ENCODE measurements at places on chromosomes 3 and 15.

- H3K4me3 ChIP-seq = no peak overlapping the region
- peaks cover 7% of the 10 kb centered on the region for H3K27me3 ChIP-seq
- no peak for DNase-seq
- no peaks in the 10 kb centered on the region for H3K36me3 ChIP-seq
- H3K27ac ChIP-seq = no peak overlapping the region
Measured at GRCh38 chr3:171935261-171936123, 92.3 kb downstream of the TMEM212 start.

DNA sequence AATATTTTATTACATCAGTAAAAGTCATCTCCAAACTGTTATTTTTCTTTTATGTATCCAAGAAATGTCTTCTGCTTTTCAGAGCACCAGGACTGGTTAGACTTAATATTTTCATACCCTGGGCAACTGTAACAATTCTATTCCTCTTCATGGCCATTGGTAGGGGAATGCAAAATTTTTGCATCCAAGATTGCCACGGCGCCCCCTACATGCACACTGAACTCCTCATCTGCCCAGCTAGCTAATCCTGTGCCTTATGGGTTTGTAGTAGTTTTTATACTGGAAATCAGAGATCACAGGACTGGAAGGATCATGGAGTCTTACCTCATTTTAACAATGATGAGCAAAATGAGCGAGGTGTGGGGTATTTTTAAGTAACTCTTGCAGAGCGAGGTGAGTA is 74.2 kb downstream of the CRTC3 start:
- no peak for DNase-seq
- H3K27me3 ChIP-seq = no peaks in the 10 kb centered on the region
- H3K4me1 ChIP-seq = peaks cover 8% of the 10 kb centered on the region
- H3K27ac ChIP-seq = no peak overlapping the region
- no peak overlapping the region for H3K4me3 ChIP-seq
- H3K36me3 ChIP-seq = peaks cover 5% of the 10 kb centered on the region

DNA sequence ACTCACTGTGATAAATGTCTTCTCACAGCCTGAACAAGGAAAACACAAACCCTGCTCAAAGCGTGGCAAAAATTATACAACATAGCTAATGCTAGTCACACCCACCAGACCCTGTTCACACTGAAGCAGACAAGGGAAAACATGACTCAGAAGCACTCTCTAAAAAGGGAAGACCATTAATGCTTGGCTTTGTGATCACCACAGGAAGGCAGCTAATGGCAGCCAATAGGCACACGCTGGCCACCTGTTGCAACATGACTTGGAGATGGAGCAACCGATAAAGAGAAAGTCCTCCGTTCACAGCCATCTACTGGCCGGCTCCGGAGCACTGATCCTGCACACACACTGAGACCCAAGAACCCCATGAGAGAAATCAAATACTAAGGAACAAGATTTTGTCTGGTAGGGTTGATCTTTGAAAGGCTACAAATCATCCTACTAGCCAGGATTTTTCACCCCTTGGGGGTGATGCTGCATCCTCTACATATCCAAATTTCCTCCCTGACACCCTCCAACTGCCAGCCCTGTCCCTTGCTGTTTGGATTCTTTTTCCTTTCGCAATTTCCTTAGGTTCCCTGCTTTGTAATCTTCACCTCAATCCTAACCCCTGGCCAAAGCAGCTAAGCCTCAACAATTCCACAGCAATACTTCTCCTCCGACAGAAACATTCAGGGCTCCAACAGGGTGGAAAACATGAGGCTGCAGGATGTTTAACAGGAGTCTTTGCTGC is 3.2 kb downstream of the ZXDC start:
- H3K4me1 ChIP-seq = peaks cover 58% of the 10 kb centered on the region
- H3K36me3 ChIP-seq = peaks cover 17% of the 10 kb centered on the region
- H3K4me3 ChIP-seq = peak overlapping the region; percentile 70
- peak overlapping the region; percentile 10 for H3K27ac ChIP-seq
- H3K27me3 ChIP-seq = no peaks in the 10 kb centered on the region
- DNase-seq = peak; percentile 71

DNA sequence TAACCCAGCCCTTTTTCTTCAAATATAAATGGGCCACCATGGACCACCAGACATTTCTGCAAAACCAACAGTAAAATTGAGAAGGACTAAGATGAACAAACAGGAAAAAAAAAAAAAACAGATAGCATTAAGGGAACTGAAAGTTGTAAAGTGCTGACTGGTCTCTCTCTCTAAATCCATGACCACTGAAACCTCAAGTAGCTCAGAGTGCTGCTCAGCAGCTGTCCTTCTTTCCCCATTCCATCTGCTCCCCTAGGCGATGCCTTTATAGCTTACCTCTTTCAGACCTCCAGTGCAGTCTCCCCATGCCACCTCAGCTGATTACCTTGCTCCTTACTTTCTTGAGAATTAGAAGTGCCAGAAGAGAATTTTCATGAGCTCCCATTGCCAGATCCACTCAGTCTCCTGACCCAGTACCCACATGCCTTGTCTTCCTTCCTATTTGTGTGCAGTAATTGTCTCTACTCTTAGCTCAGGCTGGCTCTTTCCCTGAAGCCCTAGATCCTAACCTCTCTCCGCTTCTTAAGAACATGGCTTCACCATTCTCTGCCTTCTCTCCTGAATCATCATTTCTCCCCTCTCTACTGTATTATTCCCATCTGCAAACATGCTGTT is 23.9 kb upstream of the XIRP1 start:
- H3K27me3 ChIP-seq = no peaks in the 10 kb centered on the region
- peak overlapping the region; percentile 40 for H3K4me3 ChIP-seq
- no peak overlapping the region for H3K27ac ChIP-seq
- H3K36me3 ChIP-seq = no peaks in the 10 kb centered on the region
- DNase-seq = no peak

GRCh38 chr3:59872128-59872527 is 822.3 kb upstream of the CFAP20DC start:
- no peak overlapping the region for H3K27ac ChIP-seq
- H3K36me3 ChIP-seq = no peaks in the 10 kb centered on the region
- H3K4me3 ChIP-seq = no peak overlapping the region
- peaks cover 28% of the 10 kb centered on the region for H3K4me1 ChIP-seq
- peaks cover 3% of the 10 kb centered on the region for H3K27me3 ChIP-seq

- H3K4me3 ChIP-seq = peak overlapping the region; percentile 15
- H3K36me3 ChIP-seq = peaks cover 10% of the 10 kb centered on the region
- no peak for DNase-seq
- H3K27me3 ChIP-seq = no peaks in the 10 kb centered on the region
- peak overlapping the region; percentile 84 for H3K27ac ChIP-seq
Measured at GRCh38 chr15:82165948-82166376, 96.6 kb downstream of the EFL1 start.

- no peak overlapping the region for H3K4me3 ChIP-seq
- peaks cover 13% of the 10 kb centered on the region for H3K27me3 ChIP-seq
- no peak overlapping the region for H3K27ac ChIP-seq
- H3K4me1 ChIP-seq = no peaks in the 10 kb centered on the region
Measured at GRCh38 chr15:98402486-98402885, 245.9 kb upstream of the IGF1R start.

DNA sequence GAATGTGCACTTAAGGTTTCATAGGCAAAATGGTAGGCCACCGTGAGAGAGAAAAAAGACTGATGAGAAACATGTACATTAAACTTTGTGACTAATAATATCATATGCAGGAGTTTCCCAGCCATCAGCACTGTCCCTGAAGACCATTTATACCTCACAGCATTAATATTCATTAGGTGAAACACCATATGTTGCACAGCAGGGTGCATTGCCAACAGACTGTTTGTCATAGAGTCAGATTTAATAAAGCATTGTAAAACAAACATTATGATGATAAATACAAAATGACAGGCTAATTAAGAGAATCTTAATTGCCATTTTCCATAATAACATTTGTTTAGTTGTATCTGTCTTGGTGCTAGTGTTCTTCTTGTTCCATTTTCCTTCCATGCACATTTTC is 578.3 kb downstream of the EPHA3 start:
- H3K4me1 ChIP-seq = no peaks in the 10 kb centered on the region
- no peaks in the 10 kb centered on the region for H3K27me3 ChIP-seq
- H3K27ac ChIP-seq = no peak overlapping the region

- H3K4me3 ChIP-seq = peak overlapping the region; percentile 2
- peak overlapping the region; percentile 60 for H3K27ac ChIP-seq
- H3K27me3 ChIP-seq = no peaks in the 10 kb centered on the region
- H3K4me1 ChIP-seq = peaks cover 14% of the 10 kb centered on the region
Measured at GRCh38 chr3:23324745-23325144, 121.6 kb downstream of the UBE2E2 start.
